ENCODE measurements at places on chromosomes 2 and 18. TPM values are rescaled to one million over a fixed set of nuclear protein-coding genes. Genes with fewer than 3 reads are reported as not detected.

DNA sequence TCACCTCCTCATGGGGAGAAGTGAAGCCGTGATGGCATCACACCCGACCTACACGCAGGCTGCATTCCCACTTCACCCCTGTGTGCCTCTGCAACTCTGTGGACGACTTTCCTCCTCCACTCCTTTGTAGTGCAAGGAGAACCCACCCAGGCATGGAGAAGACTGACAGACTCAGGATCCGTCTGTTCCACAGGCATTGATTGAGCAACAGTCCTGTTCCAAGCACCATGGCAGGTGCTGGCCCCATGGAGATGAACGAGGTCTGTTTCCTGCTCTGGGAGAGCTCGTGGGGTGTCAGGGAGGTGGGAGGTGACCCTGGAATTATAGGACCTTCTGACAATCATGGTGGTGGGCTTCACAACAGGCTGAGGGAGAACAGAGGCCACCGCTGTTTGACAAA, 284.7 kb upstream of the HDAC4 start:
- H3K27ac ChIP-seq: no peak overlapping the region
- no peak overlapping the region for H3K4me3 ChIP-seq
- no peaks in the 10 kb centered on the region for H3K4me1 ChIP-seq
- peaks cover 9% of the 10 kb centered on the region for H3K27me3 ChIP-seq
- H3K36me3 ChIP-seq: no peaks in the 10 kb centered on the region
- peak; percentile 43 for DNase-seq

- no peaks in the 10 kb centered on the region for H3K36me3 ChIP-seq
- no peaks in the 10 kb centered on the region for H3K4me1 ChIP-seq
- no peak for DNase-seq
- no peak overlapping the region for H3K27ac ChIP-seq
Observed at GRCh38 chr2:88082781-88083180, 15.2 kb downstream of the SMYD1 start.

- no peaks in the 10 kb centered on the region for H3K27me3 ChIP-seq
- no peaks in the 10 kb centered on the region for H3K36me3 ChIP-seq
- H3K27ac ChIP-seq: no peak overlapping the region
Observed at GRCh38 chr18:25896178-25896780, 194.1 kb downstream of the SS18 start.

Gene MFSD6
- 92.6 TPM for total RNA-seq

- H3K27me3 ChIP-seq: no peaks in the 10 kb centered on the region
- H3K4me1 ChIP-seq: no peaks in the 10 kb centered on the region
- no peak overlapping the region for H3K4me3 ChIP-seq
- H3K27ac ChIP-seq: no peak overlapping the region
- no peak for DNase-seq
Observed at GRCh38 chr2:239997686-239998409, 27.3 kb downstream of the NDUFA10 start.

- H3K27ac ChIP-seq: no peak overlapping the region
- DNase-seq: no peak
- H3K36me3 ChIP-seq: no peaks in the 10 kb centered on the region
Observed at GRCh38 chr2:192196421-192197194, 1.9 kb upstream of the TMEFF2 start.

- no peaks in the 10 kb centered on the region for H3K36me3 ChIP-seq
- DNase-seq: no peak
- H3K4me3 ChIP-seq: no peak overlapping the region
- H3K27ac ChIP-seq: no peak overlapping the region
- H3K4me1 ChIP-seq: no peaks in the 10 kb centered on the region
Observed at GRCh38 chr18:57052173-57052572, 94.7 kb upstream of the BOD1L2 start.

DNA sequence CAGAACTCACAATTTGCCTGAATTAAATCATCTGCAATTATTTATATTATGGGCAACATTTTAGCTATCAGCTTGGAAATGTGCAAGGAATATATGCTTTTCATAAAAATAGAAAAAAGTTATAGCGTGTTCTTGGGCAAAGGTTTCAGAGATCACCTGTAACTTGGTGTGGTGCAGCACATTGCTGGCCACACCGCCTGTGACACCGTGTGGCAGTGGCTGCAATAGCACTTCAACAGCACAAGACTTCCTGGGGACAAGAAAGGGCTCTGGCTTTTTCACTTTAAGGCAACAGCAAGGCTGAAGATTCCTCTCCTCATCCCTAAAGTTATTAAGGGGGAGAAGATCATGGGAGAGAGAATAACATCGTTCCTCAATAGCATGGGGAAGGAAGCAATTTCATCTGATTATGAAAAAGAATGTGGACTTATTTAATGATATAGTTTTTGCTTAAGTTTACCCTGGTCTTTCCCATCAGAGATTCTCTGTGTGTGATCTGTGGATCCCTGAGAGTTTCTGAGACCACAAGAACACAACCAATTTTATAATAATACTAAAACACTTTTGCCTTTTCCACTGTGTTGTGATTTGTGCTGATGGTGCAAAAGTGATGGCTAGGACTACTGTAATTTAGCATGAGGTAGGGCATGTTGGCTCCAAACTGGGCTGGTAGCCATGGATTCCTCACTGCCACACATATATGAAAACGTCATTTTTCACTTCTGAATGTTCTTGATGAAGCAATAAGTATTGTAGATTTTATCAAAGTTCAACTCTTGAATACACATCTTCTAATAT, 15.0 kb upstream of the SERPINB3 start:
- no peak overlapping the region for H3K27ac ChIP-seq
- DNase-seq: no peak
- no peaks in the 10 kb centered on the region for H3K27me3 ChIP-seq
- H3K4me1 ChIP-seq: no peaks in the 10 kb centered on the region
- no peaks in the 10 kb centered on the region for H3K36me3 ChIP-seq

DNA sequence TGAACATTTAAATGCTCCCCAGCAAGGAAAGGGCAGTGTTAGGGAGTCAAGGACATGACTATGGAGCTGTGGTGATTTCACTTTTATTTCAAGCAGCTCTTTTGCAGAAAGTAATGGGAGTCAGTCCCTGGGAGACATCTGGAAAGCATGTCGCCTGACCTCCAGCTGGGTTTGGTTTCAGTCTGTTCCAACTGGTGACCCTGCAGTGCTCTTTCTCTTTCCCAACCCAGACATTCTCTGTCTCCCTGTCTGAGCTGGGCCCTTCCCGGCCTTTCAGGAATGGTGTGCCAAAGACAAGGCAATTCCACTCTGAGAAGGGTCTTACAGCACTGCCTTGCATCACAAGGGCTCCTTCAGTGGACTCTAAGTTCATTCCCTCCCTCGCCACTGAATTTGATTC, 323.2 kb downstream of the OSR1 start:
- H3K27ac ChIP-seq: no peak overlapping the region
- DNase-seq: no peak
- no peak overlapping the region for H3K4me3 ChIP-seq
- no peaks in the 10 kb centered on the region for H3K36me3 ChIP-seq

Gene MOGAT1
- total RNA-seq: not detected

GRCh38 chr2:55049043-55049820, 1.0 kb downstream of the RTN4 start:
- peak overlapping the region; percentile 99 for H3K27ac ChIP-seq
- DNase-seq: peak; percentile 93
- peak overlapping the region; percentile 76 for H3K4me3 ChIP-seq
- H3K27me3 ChIP-seq: no peaks in the 10 kb centered on the region

Gene FLACC1
- total RNA-seq: 2.0 TPM

GRCh38 chr2:49241501-49241900, 87.2 kb upstream of the FSHR start:
- H3K27me3 ChIP-seq: no peaks in the 10 kb centered on the region
- H3K36me3 ChIP-seq: no peaks in the 10 kb centered on the region
- no peaks in the 10 kb centered on the region for H3K4me1 ChIP-seq
- H3K4me3 ChIP-seq: no peak overlapping the region
- no peak for DNase-seq

GRCh38 chr2:181275643-181276070, 181.5 kb upstream of the ITGA4 start:
- H3K36me3 ChIP-seq: no peaks in the 10 kb centered on the region
- no peak overlapping the region for H3K4me3 ChIP-seq
- no peak for DNase-seq
- H3K4me1 ChIP-seq: peaks cover 5% of the 10 kb centered on the region
- no peak overlapping the region for H3K27ac ChIP-seq

- H3K27ac ChIP-seq: no peak overlapping the region
- H3K36me3 ChIP-seq: no peaks in the 10 kb centered on the region
- no peaks in the 10 kb centered on the region for H3K27me3 ChIP-seq
Observed at GRCh38 chr2:215870986-215871385, 142.4 kb downstream of the MREG start.

GRCh38 chr2:201777043-201777442, 3.7 kb downstream of the ALS2 start:
- no peak for DNase-seq
- H3K27me3 ChIP-seq: no peaks in the 10 kb centered on the region
- no peak overlapping the region for H3K4me3 ChIP-seq
- H3K4me1 ChIP-seq: peaks cover 23% of the 10 kb centered on the region
- H3K36me3 ChIP-seq: no peaks in the 10 kb centered on the region

Gene SERPINB13
- total RNA-seq: not detected

DNA sequence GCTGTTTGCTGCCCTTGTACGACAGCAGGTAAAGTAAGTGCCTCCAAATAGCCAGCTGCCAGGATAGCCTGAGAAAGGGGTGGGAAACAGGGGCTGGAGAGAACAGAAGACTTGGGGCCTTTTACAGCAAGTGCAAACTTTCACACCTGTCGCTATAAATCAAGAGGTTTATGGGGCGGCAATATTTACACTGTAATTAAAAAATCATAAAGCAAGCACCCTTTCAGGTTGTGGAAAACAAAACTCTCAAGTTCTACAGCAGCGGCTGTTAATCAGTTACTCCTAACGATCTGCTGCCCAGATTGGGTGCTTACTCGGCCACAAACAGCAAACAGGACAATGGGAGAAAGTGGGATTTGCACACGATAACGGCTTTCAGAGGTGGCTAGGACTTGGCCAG, 359.5 kb upstream of the ETAA1 start:
- H3K27me3 ChIP-seq: no peaks in the 10 kb centered on the region
- H3K36me3 ChIP-seq: no peaks in the 10 kb centered on the region
- H3K4me1 ChIP-seq: no peaks in the 10 kb centered on the region

DNA sequence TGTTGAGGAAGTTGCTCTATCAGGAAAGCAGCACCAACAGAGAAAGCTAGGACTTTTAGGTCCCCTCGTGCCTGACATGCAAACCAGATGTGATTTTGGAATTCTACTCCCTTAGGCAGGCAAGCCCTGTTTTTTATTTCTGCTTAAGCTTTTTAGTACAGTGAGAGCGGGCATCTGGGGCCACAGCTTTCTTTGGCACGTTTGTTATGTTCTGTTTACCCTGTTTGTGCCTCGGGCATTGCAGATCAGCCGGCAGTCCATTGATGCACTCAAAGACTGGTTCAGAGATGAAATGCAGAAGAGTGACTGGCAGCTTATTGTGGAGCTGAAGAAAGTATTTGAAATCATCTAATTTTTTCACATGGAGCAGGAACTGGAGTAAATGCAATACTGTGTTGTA, 61.9 kb downstream of the EIF5B start:
- no peak overlapping the region for H3K4me3 ChIP-seq
- no peak for DNase-seq
- no peaks in the 10 kb centered on the region for H3K27me3 ChIP-seq
- H3K4me1 ChIP-seq: no peaks in the 10 kb centered on the region
- peaks cover 100% of the 10 kb centered on the region for H3K36me3 ChIP-seq
- H3K27ac ChIP-seq: no peak overlapping the region

DNA sequence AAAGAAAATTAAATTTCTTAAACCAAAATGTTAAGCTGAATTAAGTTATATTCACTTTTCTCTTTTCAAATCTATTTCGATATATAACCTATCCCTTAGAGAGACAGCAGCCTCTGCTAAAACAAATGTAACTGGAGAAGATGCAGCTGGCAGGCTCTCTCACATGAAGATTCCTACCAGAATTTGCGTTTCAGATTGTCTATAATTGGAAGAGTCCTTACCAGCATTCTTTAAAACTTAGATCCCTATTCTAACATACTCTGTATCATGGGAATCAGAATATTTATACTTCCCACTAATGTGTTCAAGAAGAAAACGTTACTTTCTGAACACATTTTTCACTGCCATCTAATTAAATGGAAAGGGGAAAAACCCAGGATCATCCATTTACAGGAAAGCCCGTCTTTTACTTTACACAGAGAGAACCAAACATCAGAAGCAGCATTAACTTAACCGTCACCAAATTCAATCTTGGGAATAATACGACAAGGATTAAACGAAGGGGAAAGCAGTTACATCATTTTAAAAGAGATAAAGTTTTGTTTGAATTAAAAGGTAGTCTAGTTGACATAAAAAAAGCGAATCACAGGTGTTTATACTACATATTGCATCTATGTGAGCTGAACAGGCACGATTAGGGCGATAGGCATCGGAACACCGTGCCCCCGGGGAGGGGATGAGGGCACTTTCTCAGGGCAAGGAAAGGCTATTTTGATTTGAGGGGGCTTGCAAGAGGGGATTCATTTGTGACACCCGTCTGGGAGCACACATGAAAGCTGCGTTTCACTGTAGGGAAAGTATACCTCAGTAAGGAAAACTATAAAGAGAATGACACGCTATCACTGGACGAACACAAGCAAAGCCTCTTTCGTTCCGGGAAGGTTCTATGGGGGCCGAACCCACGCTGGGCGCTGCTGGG, 1.3 kb downstream of the PTPN2 start:
- no peak for DNase-seq
- peaks cover 53% of the 10 kb centered on the region for H3K4me1 ChIP-seq
- no peaks in the 10 kb centered on the region for H3K36me3 ChIP-seq
- H3K27me3 ChIP-seq: no peaks in the 10 kb centered on the region

Gene C2orf80
- total RNA-seq: not detected

Gene TMEM169
- 0.57 TPM for total RNA-seq

Gene SOWAHC
- total RNA-seq: 6.1 TPM

DNA sequence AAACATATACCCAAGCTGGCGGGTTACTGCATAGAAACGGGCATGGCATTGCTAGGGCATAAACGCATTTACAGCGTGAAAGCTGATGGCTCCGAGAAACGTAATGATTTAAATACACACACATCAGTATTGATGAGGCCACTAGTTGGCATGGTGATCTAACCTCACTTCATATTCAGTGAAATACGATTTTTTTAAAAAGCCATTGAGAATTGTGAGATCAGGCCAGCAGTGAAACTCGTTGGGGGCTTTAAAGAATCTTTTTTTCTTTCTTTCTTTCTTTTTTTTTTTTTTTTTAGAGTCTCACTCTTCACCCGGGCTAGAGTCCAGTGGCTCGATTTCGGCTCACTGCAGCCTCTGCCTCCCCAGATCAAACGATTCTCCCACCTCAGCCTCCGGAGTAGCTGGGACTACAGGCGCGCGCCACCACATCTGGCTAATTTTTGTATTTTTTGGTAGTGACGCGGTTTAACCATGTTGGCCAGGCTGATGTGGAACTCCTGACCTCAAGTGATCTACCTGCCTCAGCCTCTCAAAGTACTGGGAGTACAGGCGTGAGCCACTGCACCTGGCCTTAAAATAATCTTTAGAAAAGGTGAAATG, 2.4 kb upstream of the SMAD7 start:
- no peaks in the 10 kb centered on the region for H3K36me3 ChIP-seq
- H3K27me3 ChIP-seq: no peaks in the 10 kb centered on the region
- peaks cover 37% of the 10 kb centered on the region for H3K4me1 ChIP-seq
- peak overlapping the region; percentile 96 for H3K27ac ChIP-seq
- peak; percentile 78 for DNase-seq

Gene NOSTRIN
- total RNA-seq: 20.3 TPM

GRCh38 chr2:235669983-235670962, 176.4 kb downstream of the AGAP1 start:
- peak overlapping the region; percentile 43 for H3K4me3 ChIP-seq
- no peak for DNase-seq
- H3K27ac ChIP-seq: no peak overlapping the region
- H3K36me3 ChIP-seq: no peaks in the 10 kb centered on the region
- H3K4me1 ChIP-seq: peaks cover 8% of the 10 kb centered on the region

GRCh38 chr18:79725486-79725885, 45.9 kb downstream of the CTDP1 start:
- DNase-seq: no peak
- peaks cover 79% of the 10 kb centered on the region for H3K36me3 ChIP-seq

Measured in spleen (tissue), 13 donors.